ENCODE measurements at places on chromosomes 5 and 9.

DNA sequence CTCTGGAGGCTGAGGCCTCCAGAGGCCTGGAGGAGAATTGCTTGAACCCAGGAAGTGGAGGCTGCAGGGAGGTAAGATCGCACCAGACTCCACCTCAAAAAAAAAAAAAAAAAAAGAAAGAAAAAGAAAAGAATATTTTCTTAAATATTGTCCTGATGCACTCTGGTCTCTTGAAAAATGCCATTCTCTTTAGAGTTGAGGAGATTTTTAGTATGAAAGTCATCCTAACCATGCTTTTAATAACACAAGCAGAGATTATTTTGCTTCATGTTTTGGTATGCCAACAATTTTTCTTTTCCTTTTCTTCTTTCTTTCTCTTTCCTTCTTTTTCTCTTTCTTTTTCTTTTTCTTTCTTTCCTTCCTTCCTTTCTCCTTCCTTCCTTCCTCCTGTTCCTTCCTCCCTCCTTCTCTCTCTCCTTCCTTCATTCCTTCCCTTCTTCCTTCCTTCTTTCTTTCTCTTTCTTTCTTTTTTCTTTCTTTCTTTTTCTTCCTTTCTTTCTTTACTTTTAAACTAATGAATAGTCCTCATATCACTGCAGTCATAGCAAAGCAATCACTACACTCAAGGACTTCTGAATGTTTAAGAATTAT, 116.9 kb upstream of the CCNH start:
- no peak for DNase-seq

GRCh38 chr9:95284162-95285080, 33.1 kb downstream of the FANCC start:
- DNase-seq: no peak

DNA sequence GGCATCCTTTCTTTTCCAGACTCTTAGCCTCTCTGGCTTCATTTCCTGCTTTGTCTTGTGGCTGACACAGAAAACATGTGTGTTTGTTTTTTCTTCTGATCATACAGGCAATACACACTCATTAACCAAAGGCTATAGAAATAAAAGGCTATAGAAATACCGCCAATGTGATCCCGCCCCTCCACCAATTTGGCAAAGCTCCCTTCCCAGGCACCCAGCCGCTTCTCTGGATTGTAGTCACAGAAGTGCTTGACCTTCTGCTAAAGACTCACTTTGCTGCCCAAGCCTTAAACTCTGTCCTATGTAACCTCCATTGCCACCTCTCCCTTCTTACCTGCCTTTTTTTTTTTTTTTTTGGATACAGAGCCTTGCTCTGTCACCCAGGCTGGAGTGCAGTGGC, 5.3 kb downstream of the TXNDC15 start:
- DNase-seq: no peak

DNA sequence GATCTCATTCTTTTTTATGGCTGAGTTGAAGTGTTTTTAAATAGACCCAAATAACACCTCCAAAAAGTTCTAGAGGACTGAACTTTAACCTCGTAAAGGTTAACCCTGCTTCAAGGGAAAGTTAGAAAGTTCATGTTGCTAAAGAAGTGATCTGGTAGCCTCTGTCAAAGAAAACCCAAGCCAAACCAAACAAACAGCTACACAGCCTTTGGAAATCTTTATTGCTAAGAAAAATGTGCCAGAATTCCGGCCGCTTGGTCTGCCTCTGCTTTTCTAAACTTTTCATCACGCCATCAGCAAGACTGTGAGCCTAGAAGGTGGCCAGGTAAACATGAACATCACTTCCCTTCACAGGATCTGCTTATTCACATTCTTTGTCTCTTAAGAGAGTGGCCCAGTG, 17.9 kb downstream of the FUBP3 start:
- DNase-seq: no peak

DNA sequence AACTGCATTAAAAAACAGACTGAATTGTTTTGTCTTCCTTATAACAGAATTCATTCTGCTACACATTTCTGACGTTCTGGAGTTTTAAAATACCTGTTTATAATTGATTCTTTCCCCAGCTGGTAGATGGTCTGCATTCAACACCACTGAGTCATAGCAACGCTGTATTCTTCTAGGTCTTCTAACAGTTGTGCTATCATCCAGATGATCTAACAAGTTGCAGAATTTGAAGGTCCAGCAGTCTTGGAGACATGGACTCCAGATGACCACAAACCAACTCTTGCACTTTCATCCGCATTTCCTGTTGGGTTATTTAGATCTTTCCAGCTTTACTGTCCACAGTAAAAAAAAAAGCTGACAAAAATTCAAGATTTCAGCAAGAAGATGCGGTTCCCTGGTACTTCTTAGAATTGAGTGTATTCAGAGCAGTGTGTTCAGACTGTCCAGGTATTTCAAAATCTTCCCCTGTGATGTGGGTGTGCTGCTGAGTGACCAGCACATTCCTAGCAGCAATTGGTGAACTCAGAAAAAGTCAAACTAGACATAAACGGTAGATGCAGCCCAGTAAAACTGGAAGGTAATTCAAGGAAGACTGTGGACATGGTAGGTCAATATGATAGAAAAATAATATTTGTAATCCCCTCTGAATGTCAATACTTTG, 50.2 kb downstream of the CSNK1A1 start:
- no peak for DNase-seq

DNA sequence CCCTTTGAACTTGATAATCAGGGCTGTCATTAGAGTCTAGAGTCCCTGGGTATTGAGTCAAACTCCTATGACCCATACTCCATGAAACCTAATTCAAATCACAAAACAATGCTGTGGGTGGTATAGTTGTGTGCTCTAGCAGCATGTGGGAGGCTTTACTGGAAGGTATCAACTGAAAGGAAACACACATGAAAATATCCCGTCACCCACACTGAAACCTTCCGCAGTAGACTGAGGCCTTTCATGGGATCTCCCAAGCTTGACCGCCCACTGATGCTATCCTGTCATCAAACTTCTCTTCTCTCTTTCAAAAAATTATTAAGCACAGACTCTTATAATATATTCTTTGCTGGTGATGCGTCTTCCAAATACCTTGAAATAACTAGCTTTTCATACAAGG, 569.1 kb upstream of the MEF2C start:
- no peak for DNase-seq

DNA sequence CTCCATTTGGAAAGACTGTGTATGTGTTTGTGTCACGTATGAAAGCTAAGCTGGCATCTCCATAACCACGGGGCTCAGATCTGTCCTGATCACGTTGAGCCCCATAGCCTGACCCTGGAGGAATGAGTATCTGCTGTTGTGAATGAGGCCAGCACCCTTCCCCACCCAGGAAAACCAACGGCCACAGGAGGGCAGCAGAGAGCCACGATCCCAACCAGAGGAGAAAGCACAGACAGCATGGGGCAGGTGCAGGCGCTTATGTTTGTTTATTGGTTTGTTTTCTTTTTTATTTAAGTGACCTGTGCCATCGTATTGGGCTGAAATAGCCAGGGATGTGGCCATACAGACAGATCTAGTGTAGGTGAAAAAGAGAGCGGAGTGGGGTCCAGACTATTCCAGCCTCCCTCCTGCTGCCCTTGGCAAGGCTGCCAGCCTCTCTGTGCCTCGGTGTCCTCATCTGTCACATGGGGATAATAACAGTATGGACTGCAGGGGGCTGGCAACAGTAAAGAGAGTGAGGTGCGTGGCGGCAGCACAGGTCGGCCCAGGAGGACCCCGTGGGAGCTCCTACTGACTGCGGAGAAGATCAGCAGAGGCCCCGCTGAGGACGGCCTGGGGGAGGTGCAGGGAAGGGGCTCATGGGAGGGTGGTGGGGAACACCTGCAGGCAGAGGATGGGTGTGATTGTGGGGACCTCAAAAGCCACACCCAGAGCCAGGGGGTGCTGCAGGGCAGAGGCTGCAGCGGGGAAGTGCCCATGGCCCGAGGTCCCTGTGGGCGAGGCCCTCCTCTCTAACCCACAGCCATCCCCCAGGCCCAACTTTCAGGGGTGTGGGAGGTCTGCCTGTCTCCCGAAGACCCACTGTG, 12.1 kb downstream of the OR2V2 start:
- DNase-seq: peak; percentile 91

- no peak for DNase-seq
Measured at GRCh38 chr5:33781286-33781685, 110.5 kb downstream of the ADAMTS12 start.

DNA sequence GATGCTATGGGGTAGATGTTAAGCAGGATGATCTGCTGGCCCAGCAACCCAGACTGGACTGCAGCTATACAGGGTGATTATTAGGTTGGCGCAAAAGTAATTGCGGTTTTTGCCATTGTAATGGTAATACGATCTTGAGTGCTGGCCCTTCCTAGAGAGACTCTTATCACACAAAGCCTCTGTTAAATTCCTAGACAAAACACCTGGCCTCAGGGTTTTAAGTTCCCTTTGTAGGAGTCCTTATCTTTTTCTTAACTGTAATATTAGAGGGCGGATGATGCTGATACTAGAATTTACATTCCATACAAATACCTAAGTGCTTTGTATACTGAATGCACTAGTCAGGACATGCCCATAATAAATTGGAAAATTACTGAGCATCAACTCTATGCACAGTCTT, 222.2 kb downstream of the NDUFS4 start:
- DNase-seq: no peak

GRCh38 chr9:114027159-114027862, 50.8 kb downstream of the AMBP start:
- no peak for DNase-seq

- DNase-seq: no peak
Measured at GRCh38 chr5:152900332-152900731, 495.3 kb upstream of the NMUR2 start.

- DNase-seq: no peak
Measured at GRCh38 chr9:138074516-138074915, 196.9 kb downstream of the CACNA1B start.

GRCh38 chr5:41252036-41252435, 38.7 kb upstream of the C6 start:
- no peak for DNase-seq

GRCh38 chr9:96782235-96782634, 4.3 kb upstream of the ZNF510 start:
- no peak for DNase-seq

- DNase-seq: no peak
Measured at GRCh38 chr9:93301291-93301811, 117.4 kb downstream of the WNK2 start.

DNA sequence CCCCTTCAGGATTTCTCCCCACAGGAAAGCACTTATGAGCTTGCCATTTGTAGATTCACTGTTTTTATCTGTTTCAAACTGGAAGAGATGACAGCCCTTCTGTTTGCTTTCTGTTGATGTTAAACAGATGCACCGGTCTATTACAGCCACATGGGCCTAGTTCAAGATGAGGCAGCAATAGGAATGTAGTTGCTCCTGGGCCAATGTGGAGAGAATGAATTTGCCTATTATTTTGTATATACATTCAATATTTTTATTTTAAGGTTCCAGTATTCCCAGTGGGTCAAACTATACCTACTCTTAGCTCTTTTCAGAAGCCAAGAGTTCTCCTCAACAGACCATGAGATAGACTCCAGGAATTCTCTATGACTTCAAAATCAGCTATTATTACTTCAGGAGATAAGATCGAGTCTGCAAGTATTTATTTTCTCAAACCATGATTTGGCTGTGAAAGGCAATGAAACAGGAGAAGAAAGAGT, 461.6 kb downstream of the RASEF start:
- no peak for DNase-seq

DNA sequence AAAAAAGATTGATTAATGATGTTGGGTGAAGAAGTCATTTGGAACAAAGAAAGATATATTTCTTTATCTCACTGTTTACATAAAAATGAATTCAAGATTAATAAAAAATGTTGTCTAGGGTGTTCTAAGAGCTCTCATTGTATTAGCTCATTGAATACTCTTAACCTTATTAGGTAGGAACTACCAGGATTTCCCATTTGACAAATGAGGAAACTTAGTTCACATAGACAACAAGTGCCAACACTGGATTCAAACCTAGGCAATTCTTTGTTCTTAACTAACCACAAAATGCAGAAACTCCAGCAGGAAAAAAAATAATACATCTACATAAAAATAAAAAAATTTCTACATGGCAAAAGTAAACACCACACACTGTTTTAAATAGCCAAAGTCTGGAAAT, 175.8 kb downstream of the RAPGEF6 start:
- no peak for DNase-seq

DNA sequence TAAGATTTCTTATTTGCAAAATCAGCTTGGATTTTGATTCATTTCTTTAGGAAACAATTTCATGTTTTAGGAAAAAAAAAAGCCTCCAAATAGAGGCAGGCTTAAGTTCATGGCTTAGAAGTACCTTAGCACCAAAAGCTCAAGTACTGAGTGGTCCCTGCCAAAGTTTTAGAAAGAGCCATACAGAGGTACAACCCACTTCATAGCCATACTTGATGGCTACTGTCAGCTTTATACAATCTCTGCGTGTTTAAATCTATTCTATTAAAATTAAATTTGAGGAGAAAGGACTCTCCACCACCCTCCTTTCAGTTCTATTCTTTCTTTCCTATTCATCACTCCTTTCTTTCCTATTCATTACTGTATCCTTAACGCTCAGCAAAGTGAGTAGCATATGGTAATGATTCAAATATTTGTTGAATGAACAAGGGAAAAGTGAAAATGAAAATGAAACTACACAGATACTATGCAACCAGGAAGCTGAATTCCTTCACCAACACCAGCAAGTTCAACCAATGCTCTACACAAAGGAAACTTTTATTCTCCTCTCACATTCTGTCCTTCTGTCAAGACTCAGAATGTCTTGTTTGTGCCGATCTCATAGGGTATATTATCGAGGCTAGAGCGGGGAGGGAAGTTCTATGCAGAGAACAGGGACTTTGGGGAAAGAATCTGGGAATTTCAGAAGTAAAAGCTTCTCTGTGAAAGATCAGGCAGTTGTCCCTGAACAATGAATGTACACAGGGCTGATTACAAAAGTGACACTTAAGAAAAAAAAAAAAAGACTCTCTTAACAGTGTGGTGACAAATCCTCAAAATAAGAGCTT, 138.6 kb upstream of the SPEF2 start:
- no peak for DNase-seq
